ENCODE measurements at places on chromosomes 6 and 20.

GRCh38 chr6:130625825-130626527 is 201.2 kb upstream of the SMLR1 start:
- DNase-seq: no peak

- DNase-seq: peak; percentile 44
Measured at GRCh38 chr6:21438986-21439352, 154.6 kb upstream of the SOX4 start.

GRCh38 chr6:154852687-154853086 is 119.5 kb downstream of the SCAF8 start:
- no peak for DNase-seq

DNA sequence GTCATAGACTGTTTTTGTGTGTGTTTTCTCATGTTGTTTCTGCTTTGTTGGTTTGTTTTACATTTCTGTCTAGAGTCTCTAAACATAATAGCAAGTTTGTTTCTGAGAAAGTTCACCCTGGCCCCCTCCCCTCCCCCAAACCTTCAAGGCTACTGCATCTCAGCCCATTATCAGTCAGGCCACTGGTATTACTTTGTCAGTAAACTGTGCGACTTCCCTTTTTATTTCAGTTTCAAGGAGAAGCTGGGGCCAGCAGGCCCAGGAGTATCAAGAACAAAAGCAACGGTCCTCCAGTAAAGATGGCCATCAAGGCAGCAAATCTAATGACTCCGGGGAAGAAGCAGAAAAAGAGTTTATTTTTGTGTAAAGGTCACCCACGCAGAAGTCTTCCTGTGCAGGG is 32.8 kb upstream of the SCGN start:
- no peak for DNase-seq

- DNase-seq: no peak
Measured at GRCh38 chr20:11650566-11650965, 267.1 kb upstream of the BTBD3 start.

- peak; percentile 66 for DNase-seq
Measured at GRCh38 chr6:69835414-69836179, 30.8 kb upstream of the COL19A1 start.

DNA sequence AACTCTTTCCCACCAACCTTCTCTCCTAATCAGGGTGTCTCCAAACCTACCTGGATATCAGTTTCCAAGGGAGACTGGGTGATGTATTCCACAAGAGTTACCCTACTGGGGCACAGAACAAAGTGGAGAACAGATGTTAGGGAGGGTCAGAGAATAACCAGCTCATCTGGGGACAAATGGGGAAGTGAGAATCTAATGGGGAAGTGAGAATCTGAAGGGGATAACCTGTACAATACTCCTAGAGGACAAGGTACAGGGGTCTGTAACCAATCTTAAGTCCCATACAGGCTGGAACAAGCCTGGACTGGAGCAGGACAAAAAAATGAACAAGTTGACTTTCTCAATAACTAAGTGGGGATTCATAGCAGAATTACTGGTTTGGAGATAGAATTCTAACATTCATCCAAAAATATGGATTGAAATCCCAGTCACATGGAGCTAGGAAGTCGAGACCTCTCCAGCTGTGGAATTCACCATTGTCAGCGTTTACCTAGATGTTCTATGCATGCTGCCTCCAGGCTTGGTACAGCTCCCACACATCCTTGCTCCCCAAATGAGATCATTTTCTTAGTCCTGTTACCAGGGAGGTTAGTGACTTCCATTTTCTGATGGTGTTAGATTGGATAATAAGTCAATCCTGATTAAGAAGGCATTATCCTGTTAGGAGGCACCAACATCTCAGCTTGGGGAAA is 214.8 kb upstream of the MOCS1 start:
- no peak for DNase-seq

DNA sequence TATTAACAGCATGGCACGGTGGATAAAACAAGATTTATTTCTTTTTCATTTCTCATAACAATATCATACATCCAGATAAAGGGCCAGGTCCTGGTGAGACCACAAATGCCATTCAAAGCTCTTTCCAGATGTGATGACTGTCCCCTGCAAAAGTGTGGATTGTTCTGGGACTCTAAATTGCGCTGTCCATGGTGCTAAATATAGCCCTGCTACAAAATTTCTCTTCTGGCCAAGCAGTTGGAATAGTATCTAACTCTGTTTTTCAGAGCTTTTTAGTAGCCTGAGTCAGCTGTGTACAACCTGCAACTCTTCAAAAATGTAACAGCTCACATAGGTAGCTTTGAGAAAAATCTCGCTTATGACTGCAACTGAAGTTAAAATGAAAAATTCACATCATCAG is 115.8 kb downstream of the MANEA start:
- DNase-seq: no peak

DNA sequence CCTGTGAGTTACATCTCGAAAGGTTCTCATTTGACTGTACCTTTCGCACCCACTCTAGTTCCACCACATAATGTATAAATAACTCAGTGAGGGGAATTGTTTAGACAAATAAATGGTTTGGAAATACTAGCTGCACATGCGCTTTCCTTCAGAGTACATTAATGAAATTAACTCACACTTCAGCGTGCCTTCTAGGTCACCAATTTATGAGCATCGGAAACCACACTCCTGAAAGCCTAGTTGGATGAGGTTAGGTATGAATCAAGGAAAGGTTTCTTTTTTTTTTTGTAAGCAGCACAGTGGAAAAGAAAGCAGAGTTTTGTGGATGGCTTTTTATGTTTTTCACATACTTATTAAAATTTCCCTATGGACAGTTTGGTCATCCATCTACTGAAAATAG is 247.8 kb upstream of the TCF21 start:
- no peak for DNase-seq

GRCh38 chr6:160034036-160034930 is 65.4 kb downstream of the IGF2R start:
- no peak for DNase-seq

DNA sequence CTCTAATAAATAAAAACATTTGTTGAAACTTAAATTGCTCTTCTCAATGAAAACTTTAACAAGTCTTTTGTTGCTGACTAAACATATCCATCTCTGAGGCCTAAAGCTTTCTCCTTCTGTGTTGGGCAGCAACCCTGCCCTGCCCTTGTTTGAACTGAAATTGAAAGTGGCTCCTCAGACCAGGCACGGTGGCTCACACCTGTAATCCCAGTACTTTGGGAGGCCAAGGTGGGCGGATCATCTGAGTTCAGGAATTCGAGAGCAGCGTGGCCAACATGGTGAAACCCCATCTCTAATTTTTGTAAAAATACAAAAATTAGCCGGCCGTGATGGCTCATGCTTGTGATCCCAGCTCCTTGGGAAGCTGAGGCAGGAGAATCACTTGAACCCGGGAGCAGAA is 29.2 kb upstream of the GNRH2 start:
- DNase-seq: no peak
